ENCODE measurements at places on chromosomes 11 and 22.

- DNase-seq: no peak
These were observed 50.9 kb downstream of the THAP12 start for GRCh38 chr11:76329983-76330382.

DNA sequence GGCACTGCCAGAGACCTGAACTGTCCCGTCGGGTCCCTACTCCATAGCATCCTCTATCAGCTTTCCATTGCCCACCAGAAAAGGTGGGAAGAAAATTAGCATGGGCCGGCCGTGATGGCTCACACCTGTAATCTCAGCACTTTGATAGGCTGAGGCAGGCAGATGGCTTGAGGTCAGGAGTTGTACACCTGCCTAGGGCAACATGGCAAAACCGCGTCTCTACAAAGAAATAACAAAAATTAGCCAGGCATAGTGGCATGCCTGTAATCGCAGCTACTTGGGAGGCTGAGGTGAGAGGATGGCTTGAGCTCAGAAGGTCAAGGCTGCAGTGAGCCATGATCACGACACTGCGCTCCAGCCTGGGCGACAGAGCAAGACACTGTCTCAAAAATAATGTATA, 3.5 kb downstream of the SLC25A18 start:
- DNase-seq: no peak

DNA sequence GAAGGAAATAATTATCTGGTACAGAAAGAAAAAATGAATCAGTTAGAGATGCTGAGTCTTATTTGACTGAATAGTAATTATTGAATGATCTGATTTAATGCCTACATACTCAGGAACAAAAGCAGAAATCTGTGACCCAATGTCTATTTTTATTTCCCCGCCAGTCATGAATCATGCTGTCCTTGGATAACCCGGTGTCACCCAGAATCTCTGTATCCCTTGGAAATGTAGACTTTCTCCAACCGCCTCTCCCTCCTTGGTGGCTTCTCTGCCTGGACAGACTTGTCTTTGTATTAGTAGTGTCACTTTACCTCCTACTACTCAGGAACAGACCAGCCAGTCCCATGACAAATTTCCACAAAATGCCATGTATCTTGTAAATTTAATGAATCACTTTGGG, 173.3 kb upstream of the PDGFD start:
- no peak for DNase-seq

- no peak for DNase-seq
These were observed 85.9 kb downstream of the MICAL3 start for GRCh38 chr22:17938484-17938924.

DNA sequence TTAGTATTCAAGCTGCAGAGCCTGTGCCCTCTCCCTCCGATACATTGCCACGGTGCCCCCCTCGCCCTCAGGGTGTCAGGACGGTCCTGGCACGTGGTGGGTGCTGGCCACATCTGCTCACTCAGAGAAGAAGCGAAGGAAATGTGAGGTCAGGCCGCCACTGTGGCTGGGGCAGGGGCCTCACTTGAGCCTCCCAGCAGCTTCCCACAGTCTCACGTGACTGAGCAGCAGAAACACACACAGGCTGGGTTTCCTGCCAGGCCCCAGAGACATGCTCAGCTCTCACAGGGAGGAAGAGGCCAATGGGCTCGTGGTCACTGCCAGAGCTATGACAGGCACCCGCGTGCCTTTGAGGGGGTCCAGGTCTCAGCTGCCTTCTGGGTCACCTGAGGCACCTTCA, 37.9 kb upstream of the PRR5 start:
- DNase-seq: no peak

- peak; percentile 38 for DNase-seq
These were observed 799 bp upstream of the CDC42BPG start for GRCh38 chr11:64845129-64845775.

- no peak for DNase-seq
These were observed 81.8 kb upstream of the NTM start for GRCh38 chr11:131288521-131289091.

- no peak for DNase-seq
These were observed 1.7 kb downstream of the SHANK2 start for GRCh38 chr11:71250523-71251150.

- DNase-seq: no peak
These were observed 55.2 kb downstream of the CABIN1 start for GRCh38 chr22:24066260-24066659.

DNA sequence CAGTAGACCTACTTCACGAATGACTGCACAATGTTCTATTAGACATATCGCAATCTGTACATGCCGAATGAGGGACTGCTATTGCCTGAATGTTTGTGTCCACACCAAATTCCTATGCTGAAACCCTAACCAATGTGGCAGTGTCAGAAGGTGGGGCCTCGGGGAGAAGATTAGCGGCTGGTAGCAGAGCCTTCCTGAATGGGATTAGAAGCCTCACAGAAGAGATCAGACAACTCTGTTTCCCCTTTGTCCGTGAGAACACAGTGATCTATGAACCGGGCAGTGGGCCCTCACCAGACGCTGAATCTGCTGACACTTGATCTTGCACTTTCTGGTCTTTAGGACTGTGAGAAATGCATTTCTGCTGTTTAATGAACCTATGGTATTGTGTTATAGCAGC, 33.1 kb downstream of the LRFN4 start:
- no peak for DNase-seq

DNA sequence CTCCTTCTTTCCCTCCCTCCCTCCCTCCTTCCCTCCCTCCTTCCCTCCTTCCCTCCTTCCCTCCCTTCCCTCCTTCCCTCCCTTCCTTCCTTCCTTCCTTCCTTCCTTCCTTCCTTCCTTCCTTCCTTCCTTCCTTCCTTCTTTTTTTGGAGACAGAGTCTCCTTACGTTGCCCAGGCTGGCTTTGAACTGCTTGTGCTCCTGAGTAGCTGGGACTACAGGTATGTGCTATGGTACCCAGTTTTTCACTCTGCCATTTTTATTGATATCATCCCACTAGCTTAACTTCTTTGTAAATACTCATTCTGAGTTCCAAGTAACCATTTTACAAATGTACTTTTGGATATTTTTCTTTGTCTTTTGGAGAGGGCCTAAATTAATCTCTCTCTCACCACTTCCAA, 336.8 kb upstream of the DDI1 start:
- DNase-seq: no peak

- DNase-seq: no peak
These were observed 19.7 kb upstream of the ALG8 start for GRCh38 chr11:78158987-78159652.

- no peak for DNase-seq
These were observed 1313.7 kb downstream of the BRD1 start for GRCh38 chr22:48513929-48514328.

DNA sequence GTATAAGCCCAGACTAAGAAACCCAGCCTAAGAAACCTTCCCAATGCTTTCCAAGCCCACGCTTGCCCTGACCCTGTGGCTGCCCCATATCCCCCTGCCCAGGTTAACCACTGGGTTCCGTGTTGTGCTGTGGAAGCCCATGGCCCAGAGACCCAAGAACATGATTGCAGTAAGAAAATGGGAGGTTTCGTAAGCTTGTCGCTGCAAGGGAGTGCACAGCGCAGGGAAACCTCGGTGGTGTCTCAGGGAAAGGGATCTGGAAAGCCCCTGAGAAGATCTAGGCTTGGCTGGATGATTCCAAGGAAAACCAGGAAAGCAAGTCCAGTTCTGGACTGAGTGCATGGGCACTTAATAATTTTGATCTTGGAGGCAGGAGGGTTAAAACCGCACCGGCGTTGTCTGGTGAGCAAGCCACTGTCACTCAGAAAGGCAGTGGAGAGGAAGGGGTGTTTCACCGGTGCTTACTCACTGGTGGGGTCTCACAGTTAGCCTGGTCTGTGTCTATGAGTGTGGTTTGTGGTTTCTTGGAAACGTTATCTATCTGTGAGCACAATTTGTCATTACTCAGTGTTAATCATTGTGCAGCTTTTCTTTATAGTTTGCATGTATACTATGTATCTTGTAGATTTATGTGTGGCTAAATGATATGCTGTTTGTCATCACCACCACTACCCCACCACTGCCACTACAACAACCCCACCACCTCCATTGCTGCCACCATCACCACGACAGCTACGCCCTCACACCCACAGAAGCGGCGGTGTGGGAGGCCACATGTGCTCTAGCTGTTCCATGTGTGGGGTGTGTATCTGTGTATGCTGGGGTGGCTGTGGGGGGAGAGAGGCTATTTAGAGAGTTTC, 53.3 kb upstream of the PRDM11 start:
- no peak for DNase-seq

GRCh38 chr11:12968826-12969225, 40.3 kb upstream of the RASSF10 start:
- no peak for DNase-seq

- DNase-seq: no peak
These were observed 897.3 kb downstream of the METTL15 start for GRCh38 chr11:29005401-29005980.

DNA sequence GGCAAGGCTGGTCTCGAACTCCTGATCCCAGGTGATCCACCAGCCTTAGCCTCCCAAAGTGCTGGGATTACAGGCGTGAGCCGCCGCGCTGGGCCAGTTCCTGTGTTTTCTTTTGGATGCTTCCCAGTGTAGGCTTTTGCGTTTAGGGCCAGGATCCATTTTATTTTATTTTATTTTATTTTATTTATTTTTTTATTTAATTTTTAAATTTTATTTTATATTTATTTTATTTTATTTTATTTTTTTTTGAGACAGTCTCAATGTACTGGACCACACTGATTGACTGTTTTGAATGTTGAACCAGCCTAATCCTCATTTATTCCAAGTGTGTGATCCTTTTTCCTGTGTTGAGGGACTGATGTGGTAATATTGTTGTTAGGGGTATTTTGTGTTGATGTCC, 8.4 kb downstream of the EPS8L2 start:
- no peak for DNase-seq

DNA sequence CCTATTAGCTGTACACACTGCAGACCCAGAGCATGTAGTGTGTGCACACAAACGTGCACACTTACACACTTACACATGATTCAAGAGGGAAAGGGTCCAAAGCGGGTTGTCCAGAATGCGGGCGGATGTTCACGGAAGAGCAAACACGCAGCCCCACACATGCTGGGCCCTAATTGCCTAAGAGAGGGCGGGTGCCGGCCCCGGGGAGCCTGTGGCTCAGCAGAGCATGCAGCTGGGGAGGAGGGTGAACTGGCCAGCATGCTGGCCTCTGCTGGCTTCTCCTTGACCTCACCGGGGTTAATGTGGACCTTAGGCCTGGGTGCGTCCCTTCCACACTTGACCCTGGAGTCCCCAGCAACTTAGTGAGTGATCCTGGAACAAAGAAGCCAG, 816.3 kb downstream of the BRD1 start:
- DNase-seq: no peak

DNA sequence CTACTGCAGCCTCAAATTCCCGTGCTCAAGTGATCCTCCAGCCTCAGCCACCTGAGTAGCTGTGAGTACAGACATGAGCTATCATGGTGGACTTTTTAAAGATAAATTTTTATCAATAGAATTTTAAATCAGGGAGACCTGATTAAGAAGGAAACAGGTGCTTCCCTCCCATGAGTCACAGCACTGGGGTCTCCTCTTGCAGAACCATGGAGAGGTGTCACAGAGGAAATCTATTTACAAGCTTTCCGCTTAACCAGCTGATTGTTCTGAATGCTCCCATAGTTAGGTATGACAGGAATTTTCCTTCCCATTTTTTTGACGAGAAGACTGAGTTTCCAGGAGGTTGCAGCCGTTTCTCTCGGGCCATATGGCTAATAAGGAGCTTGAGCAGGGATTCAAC, 516.1 kb downstream of the MIAT start:
- DNase-seq: no peak

DNA sequence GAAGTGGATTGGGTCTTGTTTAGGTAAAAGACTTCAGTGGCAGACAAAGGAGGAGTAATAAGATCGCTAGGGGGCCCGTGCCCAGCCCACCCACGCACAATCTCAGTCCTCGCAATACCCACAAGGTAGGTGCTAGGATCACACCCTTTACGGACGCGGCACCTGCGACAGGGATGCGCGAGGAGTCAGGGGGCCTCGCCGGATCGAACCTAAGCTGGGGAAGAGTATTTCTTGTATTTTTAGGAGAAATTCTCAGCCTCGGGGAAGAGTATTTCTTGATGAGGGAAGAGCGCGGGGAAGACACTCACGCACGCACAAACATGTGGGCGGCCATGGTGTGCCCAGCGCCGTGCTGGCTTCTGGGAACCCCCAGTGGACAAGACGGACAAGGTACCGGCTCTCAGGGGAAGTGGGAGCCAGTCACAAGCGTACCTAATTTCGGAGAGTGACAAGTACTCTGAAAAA, 745 bp upstream of the FAM118A start:
- no peak for DNase-seq

DNA sequence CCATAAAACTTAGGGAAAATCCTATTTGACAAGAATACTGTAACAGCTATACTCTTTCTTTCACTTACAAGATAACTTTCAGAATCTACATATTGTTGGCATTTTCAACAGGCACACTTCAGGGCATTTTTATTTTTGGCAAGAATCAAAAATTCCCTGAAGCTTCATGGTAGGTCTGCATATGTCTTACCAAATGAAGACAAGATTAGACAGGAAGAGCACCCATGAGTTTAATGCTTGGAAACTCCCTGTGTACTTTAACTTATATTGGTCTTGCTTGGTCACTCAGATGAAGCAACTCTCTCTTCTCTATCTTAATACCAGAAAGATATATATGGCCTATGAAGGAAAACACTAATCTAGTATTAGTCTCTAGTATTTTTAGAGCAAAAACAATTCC, 137.7 kb downstream of the ATG16L2 start:
- no peak for DNase-seq

DNA sequence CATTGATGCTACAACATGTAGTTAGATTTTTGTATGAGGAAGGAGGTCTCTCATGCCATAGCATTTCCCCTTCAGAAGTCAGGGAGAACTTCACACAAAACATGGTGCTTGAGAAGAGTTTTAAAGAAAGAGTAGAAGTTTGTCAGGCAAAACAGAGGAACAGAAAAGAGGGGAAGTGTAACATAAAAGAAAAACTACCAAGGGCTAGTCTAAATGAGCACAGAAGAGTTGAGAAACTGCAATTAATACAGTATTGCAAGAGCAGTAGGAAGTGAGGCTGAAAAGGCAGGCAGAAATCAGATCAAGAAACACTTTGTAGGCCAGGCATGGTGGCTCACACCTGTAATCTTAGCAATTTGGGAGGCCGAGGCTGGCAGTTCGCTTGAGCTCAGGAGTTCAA, 61.0 kb downstream of the FAM168A start:
- no peak for DNase-seq

- DNase-seq: no peak
These were observed 67.1 kb downstream of the MYEOV start for GRCh38 chr11:69361048-69361447.

DNA sequence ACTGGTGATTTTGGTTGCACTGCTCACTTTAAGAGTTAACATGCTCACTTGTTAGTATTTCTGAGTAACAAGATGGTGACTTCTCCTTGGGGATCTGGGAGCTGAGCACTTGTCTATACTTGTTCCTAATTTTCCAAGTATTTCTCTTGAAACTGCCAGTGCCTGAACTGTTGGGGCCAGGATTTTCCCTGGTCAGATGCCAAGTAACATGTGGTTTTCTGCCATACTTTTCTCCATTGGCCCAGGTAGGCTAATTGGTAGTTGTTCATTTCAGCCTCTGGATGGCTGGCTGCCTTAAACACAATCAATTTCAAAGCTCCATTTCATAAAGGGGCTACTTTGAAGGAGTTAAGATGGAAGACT, 35.0 kb downstream of the RNF141 start:
- no peak for DNase-seq
